ENCODE measurements at places on chromosomes 12 and 14.

DNA sequence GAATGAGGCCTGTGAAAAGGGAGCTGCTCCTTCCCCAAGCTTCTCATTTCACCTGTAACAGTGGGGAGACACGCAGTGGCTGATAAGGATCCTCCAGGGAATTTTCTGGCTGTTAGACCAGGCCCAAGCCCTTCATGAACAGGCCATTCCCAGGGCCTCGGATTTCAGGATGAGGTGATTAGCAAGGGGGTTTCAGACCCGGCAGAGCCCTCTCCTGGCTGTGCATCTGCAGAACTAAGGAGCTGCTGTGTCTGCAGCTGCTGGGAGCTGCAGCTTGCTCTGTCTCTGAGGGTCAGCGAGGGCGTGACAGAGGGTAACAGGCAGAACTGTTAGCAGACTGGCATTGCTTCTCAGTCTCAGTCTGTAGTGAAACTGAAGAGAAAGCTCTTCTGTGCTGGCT is 110.4 kb downstream of the KCNA5 start:
- no peak for DNase-seq

GRCh38 chr14:32938719-32939253 is at the start of gene NPAS3:
NPAS3 (plus strand) TSS chr14:32938879.
- no peak for DNase-seq

DNA sequence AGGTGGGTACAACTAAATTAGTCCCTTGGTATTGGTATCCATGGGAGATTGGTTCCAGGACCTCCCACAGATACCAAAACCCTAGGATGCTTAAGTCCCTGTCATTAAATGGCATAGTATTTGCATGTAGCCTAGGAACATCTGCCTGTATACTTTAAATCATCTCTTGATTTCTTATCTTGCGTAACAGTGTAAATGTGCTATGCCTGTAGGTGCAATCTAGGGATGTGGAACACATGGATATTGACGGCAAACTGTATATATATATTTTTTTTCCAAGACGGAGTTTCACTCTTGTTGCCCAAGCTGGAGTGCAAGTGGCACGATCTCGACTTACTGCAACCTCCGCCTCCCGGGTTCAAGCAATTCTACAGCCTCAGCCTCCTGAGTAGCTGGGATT is 1.5 kb downstream of the KNTC1 start:
- no peak for DNase-seq

GRCh38 chr12:128298091-128298748 is 31.2 kb downstream of the TMEM132C start:
- DNase-seq: no peak

DNA sequence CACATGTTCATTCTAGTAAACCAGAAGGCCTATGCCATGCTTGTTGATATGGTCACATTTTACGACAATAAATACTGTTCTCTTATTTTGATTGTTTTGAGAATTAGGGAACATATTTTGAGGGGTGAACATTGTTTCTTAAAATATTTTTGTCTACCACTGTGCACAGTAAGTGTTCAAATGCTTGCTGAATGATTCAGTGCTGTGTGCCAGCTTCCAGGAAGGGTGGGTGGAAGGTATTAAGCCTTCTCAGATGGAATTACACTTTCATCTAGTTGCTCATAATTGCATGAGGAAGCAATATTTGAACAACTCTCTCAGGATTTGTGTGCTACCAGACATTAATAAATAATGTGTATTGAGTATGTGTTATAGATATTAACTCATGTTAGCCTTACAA is 15.5 kb upstream of the TMX1 start:
- no peak for DNase-seq

DNA sequence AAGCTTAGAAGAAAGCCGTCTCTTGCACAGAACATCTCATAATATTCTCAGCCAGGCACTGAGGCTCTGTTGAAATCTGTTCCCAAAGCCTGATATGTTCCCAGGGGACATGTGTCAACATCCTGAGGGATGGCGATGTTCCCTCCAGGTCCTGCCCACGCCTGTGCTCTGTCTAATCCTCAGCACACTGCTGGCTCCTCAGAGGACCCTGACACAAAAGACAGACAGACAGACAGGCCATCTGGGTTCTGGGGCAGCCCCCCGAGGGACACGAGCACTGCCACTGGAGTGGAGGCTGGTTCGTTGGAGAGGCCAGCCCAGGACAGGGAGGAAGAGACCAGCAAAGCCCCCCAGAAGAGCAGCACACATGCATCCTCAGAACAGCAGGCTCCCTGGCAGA is 27.8 kb downstream of the CHGA start:
- DNase-seq: no peak

GRCh38 chr12:114681116-114681871 is 2.7 kb downstream of the TBX3 start:
- DNase-seq: no peak

DNA sequence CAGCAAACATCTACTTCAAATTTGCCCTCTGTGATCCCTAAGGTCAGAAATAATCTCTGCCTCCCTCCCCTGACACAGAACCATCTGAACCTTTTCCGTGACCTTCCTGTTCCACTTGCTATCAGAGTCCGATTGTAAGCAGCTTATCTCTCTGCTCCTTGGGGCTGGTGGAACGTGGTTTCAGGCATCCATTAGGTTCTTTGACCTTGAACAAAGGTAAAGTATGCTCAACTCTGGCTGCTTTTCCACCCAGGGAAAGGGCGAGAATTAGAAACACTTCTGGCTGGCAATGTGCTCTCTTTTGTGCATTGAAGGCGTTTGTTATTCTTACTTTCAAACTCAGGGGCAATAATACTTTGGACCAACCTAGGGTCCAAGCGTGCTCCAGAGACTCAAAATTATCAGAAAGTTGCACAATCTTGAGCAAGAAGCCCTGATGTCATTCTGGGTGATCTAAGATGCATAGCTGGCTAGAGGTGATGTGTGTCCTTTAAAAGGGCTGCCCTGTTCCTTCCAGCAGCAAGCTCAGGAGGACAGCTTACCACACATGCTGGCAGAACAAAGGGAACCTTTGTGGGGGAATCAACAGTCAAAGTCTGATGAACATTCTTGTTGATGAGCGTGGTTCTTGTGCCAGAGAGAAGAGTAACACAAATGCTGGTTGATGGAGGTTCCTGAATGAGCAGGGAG is 29.8 kb downstream of the ADGRD1 start:
- DNase-seq: no peak

GRCh38 chr12:52659951-52660350 is 7.9 kb upstream of the KRT2 start:
- DNase-seq: no peak

DNA sequence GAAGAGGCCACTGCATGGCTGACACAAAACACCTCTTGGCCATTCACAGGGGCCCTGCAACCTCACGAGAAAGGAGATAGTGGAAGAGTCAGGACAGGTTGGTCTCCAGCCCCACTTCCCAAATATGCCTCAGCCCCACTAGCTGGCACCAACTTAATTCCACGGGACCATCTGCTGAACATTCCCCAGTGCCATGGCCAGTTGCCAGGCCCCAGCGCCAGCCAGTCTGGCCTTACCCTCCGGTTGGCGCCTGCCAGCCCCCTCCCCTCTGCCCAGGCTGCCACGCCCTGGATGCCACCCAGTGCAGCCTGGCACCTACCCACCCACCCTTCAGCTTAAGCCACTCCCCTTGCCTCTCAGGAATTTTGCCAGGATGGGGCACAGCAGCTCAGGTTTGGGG is 21.2 kb upstream of the HSPB8 start:
- no peak for DNase-seq

DNA sequence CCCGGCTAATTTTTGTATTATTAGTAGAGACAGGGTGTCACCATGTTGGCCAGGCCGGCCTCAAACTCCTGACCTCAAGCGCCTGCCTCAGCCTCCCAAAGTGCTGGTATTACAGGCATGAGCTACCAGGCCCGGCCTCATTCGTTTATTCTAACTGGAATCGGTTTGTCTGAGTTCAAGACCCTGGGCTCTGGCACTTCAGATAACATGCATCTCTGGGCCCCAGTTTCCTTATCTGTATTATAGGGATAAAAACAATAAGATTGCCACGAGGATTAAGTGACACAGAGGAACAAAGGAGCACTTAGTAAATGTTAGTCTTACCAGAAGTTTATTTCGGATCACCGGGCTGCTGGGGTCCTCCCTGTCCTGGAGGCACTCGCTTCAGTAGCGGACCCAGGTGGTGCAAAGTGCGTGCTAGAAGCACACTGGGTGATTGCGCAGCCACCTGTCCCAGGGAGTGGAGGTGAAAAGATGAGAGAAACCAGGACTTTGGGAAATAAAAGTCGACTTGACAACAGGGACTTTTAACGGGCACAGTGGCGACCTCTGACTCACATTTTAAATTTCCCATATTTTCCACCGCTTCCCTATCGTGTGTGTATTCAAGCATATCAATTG is 37.5 kb downstream of the ACACB start:
- no peak for DNase-seq

DNA sequence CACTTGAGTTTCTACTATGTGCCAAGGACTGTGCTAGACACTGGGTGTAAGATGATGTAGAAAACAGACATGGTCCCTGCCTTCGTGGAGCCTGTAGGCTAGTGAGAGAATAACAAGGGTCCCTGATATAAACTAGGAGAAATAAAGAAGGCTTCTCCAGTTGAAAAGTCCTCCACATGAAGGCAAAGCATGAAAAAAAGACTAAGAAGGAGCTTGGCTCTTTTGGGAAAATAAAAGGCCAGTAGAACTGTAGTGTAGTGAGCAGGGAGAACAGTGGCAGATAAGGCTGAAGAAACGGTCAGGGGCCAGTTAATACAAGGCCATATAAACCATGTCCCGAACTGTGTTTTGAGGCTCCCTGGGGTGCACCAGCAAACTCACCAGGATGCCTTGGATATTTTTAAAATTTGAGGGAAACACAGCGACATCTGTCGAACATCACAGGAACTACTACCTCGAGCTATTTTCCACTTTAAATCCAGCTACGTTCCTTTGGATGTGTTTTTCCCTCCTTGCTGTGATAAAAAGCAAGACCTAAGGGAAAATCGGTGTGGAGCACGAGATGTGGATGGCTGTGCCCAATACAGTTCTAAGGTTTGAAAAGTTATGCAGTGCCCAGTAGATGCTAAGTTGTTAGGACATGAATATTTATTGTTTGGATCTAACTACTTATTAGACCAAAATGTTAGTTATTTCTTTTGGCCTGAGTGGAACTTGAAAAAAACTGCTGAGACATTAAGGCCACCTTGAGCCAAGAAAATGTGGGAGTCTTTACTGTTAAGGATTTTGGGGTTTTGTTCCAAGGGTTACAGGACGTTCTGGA is 8.5 kb upstream of the CFL2 start:
- DNase-seq: no peak

DNA sequence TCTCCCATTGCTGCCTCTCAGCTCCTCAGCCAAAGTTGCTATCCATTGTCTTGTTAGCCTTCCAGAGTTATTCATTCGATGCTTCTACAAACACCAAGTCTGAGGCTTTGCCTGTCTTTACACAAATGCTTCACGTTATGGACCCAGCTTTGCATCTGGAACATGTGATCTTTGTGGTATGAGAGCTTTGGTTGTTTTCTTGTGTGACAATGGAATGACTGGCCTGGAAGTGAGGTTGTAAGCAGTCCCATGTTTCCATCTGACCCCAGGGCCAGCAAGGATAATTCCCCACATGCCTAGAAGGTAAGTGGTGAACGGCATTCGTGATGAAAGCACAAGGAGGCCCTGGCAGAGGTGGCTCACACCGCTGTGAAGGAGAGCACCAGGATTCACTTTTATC is 866.7 kb upstream of the TMEM132C start:
- DNase-seq: no peak

DNA sequence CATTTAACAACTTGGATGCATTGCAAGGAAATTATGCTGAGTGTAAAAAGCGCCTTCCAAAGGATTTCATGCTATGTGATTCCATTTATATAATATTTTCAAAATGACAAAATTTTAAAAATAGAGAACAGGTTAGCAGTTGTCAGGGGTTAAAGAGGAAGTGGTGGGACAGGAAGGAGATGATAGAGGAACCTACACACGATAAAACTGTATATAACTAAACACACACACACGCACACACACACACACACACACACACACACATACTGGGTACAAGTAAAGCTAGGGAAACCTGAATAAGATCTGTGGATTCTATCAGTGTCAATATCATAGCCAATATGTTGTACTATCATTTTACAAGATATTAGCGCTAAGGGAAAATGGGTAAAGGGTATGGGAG is 17.2 kb downstream of the TTC9 start:
- DNase-seq: no peak

Measured in GOT3 (cell line).